Parietal lobe (tissue), 2 donors: ENCODE measurements at places on chromosomes 12 and 14. TPM values are rescaled to one million over a fixed set of nuclear protein-coding genes. Genes with fewer than 3 reads are reported as not detected.

The PZP gene
- total RNA-seq: not detected

The MLH3 gene
- 67.9 TPM for total RNA-seq

The SINHCAF gene
- 13.8 TPM for total RNA-seq

The TAS2R20 gene
- 26.0 TPM for total RNA-seq
